ENCODE measurements at places on chromosomes 3 and 15.

GRCh38 chr3:108311797-108312196, 15.4 kb downstream of the HHLA2 start:
- DNase-seq, result no peak

- no peak for DNase-seq
Observed at GRCh38 chr3:85182975-85183752, 224.4 kb downstream of the CADM2 start.

GRCh38 chr3:193777524-193777923, 184.5 kb downstream of the OPA1 start:
- DNase-seq, result no peak

DNA sequence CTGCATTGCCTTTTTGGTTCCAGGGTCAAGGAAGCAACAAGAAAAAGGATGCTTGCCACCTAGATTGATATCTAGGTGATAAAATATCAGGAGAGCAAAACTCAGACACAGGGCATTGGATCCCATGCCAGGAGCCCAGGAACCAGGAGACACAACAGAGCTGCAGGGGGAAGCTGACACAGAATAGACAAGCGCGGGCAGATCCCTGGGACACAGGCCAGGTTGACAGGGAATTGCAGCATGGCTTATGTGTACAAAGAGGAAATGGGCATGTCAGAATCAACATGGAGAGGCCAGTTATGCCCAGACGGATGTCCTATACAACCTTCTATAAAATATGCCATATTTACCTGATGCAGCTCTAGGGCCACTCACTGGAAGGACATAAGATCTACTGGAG, 84.2 kb downstream of the SEMA6D start:
- no peak for DNase-seq

DNA sequence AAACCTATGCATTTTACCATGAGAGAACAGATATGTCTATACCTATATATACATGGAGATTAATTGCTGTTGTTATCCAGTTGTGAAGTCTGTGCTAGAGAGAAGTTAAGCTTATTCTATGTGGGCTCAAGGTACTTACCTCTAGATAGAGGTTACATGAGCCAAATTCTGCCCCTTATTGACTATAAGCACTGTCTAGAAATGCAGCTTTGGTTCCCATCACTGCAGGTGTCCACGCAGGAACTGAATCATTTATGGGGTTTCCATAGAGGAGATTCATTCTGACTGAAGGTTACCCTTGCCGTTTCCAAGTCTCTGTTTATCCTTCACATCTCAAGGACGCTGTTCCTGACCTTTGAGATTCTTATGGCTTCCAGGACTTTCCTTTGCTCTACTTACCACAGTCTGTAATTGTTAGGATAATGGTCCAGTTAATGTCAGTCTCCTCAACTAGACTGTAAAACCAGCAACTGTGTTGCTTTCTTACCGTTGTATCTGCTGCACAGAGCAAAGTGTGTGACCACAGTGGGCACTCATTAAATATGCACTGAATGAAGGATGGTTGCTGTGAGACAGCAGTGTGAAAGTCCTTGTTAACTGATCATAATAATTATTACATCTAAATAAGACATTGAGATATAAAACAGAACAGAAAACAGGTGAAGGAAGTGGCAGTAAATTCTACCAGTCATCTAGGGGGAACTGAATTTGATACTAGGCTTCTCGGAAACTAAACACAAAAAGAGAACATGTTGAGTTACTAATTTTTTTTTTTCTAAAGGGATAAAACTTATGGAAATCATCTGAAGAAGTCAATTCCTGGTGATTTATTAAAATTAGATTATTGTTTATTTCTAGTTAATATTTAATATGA, 44.0 kb upstream of the BCL6 start:
- DNase-seq, result no peak

GRCh38 chr3:45630325-45630724, 35.8 kb downstream of the LIMD1 start:
- DNase-seq, result no peak

GRCh38 chr3:25294169-25294805, 133.8 kb upstream of the RARB start:
- no peak for DNase-seq

DNA sequence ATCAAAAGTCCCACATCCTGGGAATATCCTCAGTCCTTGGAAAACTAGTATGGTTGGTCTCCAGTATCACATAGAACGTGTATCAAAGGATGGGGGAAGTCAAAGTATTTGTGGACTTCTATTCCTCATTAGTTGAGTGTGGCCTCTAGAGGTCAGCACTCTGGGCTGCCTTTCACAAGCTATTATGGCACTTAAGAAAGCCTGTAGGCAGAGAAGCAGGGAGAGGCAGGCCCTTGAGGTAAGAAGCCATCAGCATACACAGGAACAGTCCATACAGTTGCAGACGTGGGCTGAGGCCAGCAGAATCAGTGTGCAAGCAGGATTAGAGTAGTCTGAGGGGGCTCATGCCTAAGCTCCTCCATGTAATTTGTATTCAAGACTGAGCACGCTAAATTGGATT, 341.7 kb downstream of the CLSTN2 start:
- DNase-seq, result no peak

DNA sequence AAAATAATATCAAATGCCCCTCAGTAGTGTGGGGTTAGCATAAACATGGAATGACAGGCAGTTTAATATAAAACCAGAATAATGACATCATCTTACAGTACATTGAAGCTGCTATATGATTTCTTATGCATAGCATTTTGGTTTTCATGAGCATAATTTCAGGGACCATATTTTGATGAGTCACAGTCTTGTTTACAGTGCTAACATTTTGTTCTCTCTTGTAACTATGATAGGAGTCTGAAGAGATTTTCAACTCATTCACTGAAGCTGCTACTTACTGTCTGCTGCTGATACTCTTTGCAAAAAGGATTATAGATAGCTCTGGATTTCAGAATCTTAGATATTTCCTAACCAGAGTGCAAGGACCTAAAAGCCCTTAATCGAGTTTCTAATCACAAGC, 92.6 kb upstream of the CCDC54 start:
- no peak for DNase-seq

GRCh38 chr15:68276668-68277067, 877 bp upstream of the FEM1B start:
- DNase-seq, result no peak

- DNase-seq, result no peak
Observed at GRCh38 chr15:85554852-85555521, 174.6 kb downstream of the AKAP13 start.

DNA sequence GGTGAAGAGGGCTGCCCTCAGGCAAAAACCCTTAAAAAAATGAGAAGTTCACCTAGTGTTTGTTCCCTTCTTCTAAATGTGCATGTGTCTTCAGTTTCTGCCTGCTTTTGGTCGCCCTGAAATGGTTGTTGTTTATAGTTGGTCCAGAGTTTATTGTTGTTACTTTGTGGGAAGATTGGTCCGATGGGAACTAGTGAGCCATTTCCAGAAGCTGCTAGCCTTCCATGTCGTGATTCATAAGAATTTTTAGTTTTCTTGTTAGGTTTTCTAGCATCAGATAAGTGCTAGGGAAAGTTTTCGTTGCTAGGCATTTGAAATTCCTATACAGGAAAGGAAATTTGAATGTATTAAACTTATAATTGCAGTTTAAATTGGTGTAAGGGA, 33.7 kb downstream of the IFT122 start:
- no peak for DNase-seq

- DNase-seq, result no peak
Observed at GRCh38 chr15:44646460-44646859, 17.0 kb downstream of the SPG11 start.

GRCh38 chr15:94177112-94177511, 54.2 kb upstream of the MCTP2 start:
- DNase-seq, result no peak

DNA sequence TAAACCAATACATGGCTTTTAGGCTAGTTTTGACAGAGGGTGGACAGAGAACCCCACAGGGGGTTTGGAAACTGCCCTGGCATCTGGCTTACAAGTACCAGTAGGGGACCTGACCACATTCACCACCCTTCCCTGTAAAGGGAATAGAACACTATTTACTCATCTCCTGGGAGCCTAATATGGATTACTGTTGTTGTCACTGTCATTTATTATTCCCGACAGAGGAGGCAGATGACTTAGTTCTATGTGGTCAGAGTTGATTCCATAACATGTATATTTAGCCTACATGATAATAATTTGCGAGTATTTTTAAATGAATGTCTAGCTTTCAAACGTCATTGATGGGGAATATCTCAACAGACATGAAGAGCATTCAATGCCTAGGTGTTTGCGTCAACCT, 15.9 kb downstream of the ZBTB38 start:
- DNase-seq, result no peak

DNA sequence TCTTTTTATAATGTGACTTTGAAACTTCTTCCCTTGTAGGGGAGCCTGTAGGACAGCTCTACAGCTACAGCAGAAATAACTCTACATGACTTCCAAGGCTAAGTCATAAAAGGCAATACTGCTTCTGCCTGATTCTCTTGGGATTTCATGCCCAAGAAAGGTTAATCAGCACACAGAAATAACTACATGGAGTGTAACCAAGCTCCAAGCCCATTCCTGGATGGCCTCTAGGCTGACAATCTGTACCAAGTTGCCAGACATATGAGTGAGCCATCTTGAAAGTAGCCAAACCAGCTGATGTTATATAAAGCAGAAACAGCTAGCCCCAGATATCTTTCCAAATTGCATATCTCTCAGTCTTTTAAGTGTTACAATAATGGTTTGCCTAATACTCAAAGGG, 75.8 kb upstream of the OSTN start:
- DNase-seq, result no peak

DNA sequence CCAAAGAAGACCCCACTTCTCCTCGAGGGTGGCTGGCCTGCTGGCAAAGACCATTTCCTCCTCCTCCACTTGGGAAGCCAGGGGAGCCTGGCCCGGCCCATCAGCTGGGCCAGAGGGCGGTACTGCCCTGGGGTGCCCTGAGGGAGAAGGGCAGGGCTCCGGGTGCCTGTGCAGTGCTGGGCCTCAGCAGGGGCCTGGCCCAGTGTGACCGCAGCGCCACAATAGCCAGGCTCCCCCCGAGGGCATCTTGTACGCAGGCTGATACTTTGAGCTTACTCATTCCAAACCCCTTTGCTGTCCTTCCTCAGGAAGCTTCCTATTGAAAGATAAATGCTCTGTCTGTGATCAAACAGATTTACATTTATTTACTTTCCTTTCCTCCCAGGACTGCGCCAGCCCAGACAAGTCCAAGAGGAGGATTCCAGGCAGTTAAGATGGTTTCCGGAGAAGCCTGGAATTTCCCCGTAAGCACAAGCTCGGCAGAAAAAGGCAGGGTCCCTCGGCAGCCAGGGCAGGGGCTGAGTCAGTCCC, 240.1 kb downstream of the XXYLT1 start:
- no peak for DNase-seq

DNA sequence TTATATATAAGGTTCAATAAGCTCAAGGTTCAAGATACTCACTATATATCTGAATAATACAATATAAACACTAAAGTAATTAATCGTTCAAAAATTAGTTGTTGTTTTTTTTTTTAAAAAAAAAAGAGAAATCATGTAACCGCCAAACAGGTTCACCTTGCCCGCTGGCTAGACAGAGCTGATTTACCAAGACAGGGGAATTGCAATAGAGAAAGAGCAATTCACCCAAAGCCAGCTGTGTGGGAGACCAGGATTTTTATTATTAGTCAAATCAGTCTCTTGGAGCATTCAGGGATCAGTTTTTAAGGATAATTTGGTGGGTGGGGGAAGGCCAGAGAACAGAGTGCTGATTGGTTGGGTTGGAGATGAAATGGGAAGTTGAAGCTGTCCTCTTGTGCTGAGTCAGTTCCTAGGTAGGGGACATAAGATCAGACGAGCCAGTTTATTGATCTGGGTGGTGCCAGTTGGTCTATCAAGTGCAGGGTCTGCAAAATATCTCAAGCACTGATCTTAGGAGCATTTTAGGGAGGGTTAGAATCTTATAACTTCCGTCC, 7.9 kb downstream of the HIGD1A start:
- no peak for DNase-seq

DNA sequence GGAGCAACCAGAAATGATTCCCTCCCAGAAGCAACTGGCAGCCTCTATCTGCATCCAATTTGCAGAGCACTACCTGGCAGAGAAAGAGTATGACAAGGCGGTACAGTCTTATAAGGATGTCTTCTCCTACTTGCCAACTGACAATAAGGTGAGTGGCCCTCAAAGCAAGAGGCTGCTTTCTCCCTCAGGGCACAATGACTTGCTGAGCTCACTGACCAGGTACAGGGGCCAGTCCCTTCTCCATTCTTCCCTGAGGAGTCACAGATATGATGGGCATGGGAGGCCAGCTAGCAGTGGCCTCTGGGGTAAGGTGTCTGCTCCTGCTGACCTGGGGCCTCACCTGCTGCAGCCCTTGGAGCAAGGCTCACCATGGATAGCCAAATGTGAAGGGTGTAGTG, 20.3 kb downstream of the CSRNP1 start:
- DNase-seq, result no peak

GRCh38 chr3:5162102-5162501, 25.4 kb upstream of the EDEM1 start:
- DNase-seq, result no peak

GRCh38 chr3:186849374-186849975, 7.0 kb downstream of the ADIPOQ start:
- no peak for DNase-seq

DNA sequence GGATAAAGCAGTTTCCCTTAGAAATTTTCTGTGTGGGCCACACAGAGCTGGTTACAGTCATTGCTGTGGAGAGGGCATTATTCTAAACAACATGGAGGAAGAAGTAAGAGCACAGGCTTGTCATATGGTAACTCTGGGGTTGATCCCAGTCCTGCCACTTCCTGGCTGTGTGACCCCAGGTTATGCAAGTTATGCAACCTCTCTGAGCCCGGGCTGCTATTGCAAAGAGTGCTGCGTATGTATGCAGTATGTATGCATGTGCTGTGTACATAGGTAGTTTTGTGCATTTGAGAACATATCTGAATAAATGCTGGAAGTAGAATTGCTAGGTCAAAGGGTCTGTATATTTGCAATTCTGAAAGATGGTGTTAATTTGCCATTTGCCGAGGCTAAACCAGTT, 9.2 kb downstream of the SPSB4 start:
- no peak for DNase-seq

DNA sequence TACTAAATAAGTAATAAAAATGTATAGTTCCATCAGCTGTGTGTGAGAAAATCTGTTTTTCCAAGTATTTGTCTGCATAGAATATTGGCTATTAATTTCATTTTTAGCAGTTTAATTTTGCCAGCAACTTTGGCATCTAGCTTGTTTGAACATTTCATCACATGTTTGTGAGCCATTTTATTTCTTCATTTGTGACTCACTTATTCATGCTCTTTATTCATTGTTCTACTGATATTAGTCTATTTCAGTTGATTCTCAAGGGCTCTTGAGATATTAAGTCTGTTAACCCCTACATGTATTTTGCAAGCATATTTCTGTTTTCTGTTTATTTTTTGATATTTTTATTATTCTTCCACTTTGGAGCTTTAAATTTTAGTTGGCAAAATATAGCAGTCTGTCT, 74.0 kb upstream of the PHLDB2 start:
- no peak for DNase-seq

GRCh38 chr15:68345481-68345880, 67.9 kb downstream of the FEM1B start:
- no peak for DNase-seq

- no peak for DNase-seq
Observed at GRCh38 chr3:187112934-187113793, 26.1 kb downstream of the RPL39L start.

Data from activated CD8-positive, alpha-beta memory T cell treated with anti-CD3 and anti-CD28 coated beads for 1 hour (primary cell).